ENCODE measurements at places on chromosomes 7 and 10.

DNA sequence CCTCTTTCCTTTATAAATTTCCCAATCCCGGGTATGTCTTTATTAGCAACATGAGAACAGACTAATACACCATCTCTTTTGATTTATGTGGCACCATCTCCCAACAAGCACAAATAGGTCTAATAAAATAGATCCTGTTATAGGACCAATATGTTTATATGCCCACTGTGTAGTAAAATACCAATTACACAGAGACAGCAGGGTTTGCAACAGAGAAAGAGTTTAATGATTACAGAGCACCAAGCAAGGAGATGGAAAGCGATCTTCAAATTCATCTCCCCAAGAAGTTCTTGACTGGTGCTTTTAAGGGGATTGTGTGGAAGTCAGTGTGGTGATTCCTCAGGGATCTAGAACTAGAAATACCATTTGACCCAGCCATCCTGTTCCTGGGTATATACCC is 33.5 kb upstream of the TECTB start:
- DNase-seq: no peak

DNA sequence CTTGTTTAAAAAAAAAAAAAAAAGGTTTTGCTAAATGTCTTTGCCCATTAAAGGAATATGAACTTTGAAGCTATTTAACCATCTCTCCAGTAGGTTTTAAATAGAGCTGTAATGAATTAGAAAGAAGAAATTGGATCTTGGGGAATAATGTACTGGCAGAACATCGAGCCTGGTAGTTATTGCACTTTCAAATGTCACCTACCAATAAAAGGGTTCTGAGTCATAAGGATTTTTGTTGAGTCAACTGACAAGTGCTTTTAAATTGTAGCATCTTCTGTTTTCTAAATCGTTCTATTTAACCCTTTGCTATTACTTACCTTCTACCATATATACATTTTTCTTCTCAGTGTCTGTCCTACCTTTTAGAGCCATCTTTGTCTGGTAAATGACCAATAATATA is 10.7 kb downstream of the CUTC start:
- no peak for DNase-seq

- DNase-seq: no peak
These were observed 42.4 kb downstream of the STRA8 start for GRCh38 chr7:135275971-135276580.

- DNase-seq: no peak
These were observed 282.7 kb upstream of the ZNF32 start for GRCh38 chr10:43931308-43931930.

DNA sequence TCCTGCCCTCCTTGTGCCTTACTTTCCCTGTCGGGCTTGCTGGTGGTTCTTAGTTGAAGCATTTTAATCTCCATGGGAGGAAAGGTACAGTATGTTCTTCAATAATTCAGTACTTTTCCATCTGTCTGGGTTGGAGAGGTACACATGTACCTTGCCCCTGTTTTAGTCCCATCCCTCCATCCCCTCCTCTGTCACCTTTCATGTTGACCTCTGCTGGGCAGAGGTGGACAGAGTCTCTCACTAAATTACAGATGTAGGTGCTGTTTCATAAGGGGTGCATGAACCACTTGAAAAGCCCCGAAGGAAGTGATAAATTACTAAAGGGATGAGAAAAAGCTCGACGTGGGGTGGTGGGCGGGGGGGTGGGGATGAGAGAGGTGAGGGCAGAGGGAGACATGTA is 5.4 kb downstream of the AGFG2 start:
- no peak for DNase-seq

DNA sequence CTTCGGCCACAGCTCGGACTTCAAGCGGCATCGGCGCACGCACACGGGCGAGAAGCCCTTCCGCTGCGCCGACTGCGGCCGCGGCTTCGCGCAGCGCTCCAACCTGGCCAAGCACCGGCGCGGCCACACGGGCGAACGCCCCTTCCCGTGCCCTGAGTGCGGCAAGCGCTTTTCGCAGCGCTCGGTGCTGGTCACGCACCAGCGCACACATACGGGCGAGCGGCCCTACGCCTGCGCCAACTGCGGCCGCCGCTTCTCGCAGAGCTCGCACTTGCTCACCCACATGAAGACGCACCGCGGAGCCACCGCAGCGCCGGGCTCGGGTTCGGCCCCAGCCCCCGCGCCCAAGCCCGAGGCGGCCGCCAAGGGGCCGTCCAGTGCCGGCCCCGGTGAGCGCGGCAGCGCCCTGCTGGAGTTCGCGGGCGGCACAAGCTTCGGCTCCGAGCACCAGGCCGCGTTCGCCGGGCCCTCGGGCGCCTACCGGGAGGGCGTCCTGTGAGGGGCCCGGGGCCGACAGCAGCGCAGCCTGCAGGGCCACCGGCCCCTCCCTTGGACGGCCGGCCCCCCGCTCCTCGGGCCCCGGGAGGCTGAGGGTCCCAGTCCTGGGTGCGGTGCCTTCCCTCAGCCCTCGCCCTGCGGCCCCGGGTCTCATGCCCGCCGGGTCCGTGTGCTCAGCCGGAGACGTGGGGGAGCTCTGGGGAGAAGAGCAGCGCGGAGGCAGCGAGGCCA is 17.2 kb downstream of the ZNF316 start:
- DNase-seq: no peak

GRCh38 chr7:12738665-12739064 is 51.2 kb downstream of the ARL4A start:
- DNase-seq: no peak

- no peak for DNase-seq
These were observed 5.4 kb downstream of the CPVL start for GRCh38 chr7:29140873-29141468.

DNA sequence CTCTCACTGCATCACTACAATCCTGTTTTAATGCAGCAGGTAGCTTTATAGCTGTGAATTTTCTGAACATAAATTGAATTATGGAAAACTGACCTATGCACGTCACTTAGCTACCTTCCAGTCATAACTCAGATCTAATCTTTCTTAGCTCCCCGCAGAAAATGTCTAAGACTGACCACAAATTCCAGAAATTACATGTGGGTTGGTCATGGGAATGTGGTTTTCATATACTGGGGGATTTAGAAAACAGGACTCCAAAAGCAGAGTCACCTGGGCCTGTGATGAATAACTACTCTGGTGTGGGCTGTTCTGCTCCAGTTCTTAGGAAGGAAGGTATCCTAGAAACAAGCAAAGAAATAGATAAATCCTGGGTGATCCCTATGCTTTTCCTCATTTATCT is 178.4 kb upstream of the LRRTM3 start:
- DNase-seq: no peak

- DNase-seq: no peak
These were observed 111.9 kb downstream of the GRID1 start for GRCh38 chr10:86254526-86255174.

- DNase-seq: no peak
These were observed 150.2 kb downstream of the VPS50 start for GRCh38 chr7:93382362-93382761.

- no peak for DNase-seq
These were observed 568.0 kb downstream of the ZWINT start for GRCh38 chr10:55793024-55793423.

- no peak for DNase-seq
These were observed 601.4 kb upstream of the IGFBP3 start for GRCh38 chr7:46522354-46522906.

GRCh38 chr7:126305671-126306070 is 947.1 kb downstream of the GRM8 start:
- no peak for DNase-seq

- no peak for DNase-seq
These were observed 141.2 kb downstream of the COBL start for GRCh38 chr7:51175316-51175991.

DNA sequence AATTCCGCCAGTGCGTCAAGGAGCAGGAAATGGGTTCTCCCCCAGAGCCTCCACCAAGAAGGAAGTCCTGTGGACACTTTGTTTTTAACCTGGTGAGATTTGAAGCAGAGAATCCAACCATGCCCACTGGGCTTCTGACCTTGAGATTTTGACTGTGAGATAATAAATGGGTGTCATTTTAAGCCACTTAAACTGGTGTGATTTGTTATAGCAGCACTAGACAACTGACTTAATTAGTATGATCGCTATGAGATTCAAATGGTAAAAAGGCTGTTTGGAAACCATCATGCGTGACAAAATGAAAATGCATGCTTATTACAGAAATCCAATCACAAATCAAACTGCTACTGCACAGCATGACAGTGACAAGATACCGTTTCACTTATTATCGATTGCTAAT is 98.0 kb downstream of the ADAM12 start:
- no peak for DNase-seq

DNA sequence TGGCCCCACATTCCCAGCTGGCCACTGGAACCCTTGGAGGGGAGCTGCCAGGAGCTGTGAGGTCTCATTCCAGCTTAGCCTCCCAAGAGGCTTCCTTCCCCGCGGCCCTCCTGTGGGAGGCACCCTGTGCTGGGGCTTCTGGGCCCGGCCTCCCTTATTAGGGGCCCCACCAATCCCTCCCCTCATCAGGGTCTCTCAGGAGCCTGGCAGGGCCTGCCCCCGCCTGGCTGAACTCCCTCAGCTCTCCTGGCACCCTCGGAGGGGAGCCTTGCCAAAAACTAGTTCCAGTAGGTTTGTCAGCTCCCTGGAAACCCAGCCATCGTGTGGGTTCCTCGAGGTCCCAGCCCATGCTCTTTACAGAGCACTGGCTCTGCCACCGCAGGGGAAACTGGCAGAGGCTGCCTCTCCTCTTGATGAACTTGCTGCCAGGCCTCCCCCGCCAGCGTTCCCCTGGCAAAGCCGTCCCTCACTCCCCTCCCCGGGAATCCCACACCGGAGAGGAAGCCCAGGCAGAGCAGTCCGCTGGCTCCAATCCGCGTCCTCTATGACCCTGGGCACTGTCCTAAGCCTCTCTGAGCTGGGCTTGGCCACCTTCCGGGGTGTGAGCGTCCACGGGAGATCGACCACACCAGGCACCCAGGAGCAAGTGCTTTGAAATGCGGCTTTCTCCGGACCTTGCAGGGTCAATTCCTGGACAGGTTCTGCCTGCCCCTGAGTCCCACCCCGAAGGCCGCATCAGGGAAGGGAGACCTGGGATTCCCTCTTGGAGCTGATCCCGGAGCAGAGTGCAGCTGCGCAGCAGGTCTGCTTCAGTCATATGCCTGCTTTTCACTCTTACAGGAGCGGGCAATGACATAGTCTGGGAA is 139.8 kb downstream of the ARHGAP22 start:
- DNase-seq: no peak

DNA sequence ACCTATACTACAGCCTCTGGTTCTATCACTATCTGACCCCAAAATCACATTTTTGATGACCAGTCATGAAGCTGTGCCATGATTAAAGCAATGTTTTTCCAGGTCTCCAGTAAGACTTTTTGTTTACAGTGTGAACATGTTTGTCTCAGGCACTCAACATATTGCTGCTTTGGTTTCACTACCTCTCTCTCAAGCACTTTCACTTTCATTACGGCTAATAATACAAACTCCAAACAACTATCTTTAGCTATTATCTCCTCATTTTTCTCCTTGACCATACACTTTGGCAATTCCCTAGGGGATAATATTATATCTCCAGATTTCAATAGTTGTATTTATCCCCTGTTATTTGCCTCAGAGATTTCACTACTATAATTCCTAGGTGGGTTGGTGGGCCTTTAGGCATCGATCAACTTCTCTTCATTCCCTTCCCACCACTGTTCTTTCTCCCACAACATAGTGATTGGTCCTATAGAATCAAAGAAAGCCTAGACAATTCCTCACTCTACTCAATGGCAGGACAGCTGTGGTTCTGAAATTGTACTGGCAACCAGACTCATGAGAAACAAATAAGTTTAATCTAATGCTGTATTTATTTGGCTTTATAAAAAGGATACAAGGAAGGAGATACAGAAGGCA is 261.4 kb upstream of the ZWINT start:
- DNase-seq: no peak

DNA sequence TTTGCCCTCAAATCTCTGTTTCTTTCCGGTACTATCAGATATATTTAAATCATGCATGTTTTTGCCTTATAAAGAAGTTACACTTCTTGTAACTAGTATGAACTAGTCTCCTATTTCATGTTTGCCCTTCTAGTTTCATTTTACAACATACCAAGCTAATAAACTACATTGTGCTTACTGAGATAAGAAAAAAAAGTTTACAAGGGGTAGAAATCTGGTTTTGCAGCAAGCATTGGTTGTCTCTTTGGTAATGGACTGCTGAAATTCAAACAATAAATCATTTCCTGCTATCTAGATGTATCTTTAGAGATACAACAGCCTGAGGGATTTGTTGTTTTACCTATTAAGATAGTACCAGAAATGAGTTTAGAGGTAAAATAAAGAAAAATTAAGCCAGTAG is 18.8 kb downstream of the PTTG1IP2 start:
- no peak for DNase-seq

GRCh38 chr7:25476863-25477499 is 248.7 kb upstream of the NPVF start:
- no peak for DNase-seq

- DNase-seq: no peak
These were observed 952.7 kb upstream of the KCND2 start for GRCh38 chr7:119320316-119320715.

DNA sequence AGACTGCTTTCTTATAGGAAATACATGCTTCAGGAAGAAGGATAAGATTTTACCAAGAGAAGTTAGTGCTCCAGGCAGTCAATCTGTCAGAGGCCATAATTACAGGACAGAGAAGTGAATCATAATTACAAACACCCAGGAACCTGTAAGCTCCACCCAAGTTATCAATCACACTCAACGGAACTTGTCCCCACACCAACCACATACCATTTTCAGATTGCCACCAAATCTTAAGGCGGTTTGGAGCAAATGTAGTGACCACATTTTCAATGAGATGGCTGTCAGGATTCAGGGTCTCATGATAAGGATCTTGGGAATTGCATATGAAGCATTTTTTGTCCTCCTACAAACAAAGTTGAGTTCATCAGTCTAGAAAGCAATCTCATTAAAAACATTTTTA is 4.8 kb downstream of the LAMB1 start:
- DNase-seq: no peak

DNA sequence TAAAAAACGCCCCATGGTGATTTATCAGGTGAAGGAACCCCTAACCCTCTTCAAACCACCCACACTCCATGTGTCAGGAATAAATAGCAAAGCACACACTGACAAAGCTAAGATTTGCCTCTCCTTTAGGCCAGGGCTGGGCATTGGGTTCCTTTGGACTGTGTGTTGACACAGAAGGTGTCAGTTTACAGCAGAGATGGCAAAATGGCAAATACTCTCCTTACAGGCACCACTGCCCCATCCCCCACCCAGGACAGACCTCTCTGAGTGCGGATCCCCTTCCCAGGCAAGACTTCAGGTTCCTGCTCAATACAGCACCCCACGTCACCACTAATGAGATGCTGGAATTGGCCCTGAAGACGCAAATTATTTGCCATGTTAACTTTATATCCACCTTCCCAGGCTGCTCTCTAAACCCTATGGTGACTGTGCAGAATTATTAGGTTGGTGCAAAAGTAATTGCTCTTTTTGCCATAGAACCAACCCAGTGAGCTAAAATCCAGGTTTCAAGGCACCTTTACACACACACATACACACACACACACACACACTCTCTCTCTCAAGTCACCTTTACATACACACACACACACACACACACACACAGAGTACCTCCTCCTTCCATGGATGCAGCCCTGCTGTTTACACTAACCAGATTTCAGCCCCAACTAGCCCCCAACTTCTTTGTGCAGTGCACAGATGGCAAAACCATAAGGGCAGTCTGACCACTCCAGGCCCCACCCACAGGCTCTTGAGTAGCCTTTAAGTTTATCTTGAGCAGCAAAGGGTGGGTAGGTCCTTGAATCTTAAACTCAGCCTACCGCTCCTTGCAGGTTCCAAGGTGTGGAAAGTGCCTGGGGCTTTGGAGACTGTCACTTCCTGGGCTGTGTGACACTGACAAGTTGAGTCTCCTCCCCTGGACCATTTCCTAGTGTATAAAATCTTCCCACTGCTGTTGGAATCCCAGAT is 4.0 kb upstream of the ZCCHC24 start:
- DNase-seq: no peak

GRCh38 chr10:67603086-67603485 is 92.9 kb downstream of the CTNNA3 start:
- DNase-seq: no peak

All from activated naive CD8-positive, alpha-beta T cell treated with anti-CD3 and anti-CD28 coated beads for 36 hours (primary cell).